ENCODE measurements at places on chromosomes 5 and 9. TPM values are rescaled to one million over a fixed set of nuclear protein-coding genes. Genes with fewer than 3 reads are reported as not detected.

Gene SOX30
- not detected for total RNA-seq

GRCh38 chr9:30078195-30078594, 2306.2 kb upstream of the ACO1 start:
- no peak overlapping the region for H3K4me3 ChIP-seq
- no peak overlapping the region for H3K27ac ChIP-seq
- no peaks in the 10 kb centered on the region for H3K27me3 ChIP-seq

GRCh38 chr5:68333649-68334552, 118.3 kb downstream of the PIK3R1 start:
- no peak overlapping the region for H3K27ac ChIP-seq
- no peak overlapping the region for H3K4me3 ChIP-seq
- no peaks in the 10 kb centered on the region for H3K4me1 ChIP-seq
- DNase-seq: no peak
- H3K36me3 ChIP-seq: no peaks in the 10 kb centered on the region

DNA sequence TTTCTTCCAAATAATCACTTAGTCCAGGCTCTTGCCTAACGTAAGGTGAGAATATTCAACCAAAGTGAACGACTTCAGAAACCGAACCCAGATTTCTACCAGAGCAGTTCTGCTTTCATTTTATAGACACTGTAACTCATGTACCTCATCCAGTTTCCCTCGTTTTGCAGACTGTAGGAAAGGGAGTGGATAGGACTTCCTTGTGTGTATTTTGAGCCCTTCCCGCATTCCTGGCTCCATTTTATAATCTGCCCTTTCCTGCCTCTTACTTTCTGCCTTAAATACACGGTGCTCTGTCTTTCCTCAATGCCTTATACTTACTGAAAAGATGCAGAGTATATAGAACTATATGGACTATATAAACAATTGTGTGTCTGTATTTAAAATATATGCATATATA, 20.8 kb downstream of the MINAR2 start:
- DNase-seq: no peak
- H3K36me3 ChIP-seq: no peaks in the 10 kb centered on the region
- H3K27me3 ChIP-seq: peaks cover 2% of the 10 kb centered on the region

- no peaks in the 10 kb centered on the region for H3K36me3 ChIP-seq
- no peak overlapping the region for H3K4me3 ChIP-seq
These were observed 230.6 kb upstream of the CD180 start for GRCh38 chr5:67426961-67427849.

- DNase-seq: peak; percentile 50
- H3K4me3 ChIP-seq: peak overlapping the region; percentile 89
- H3K36me3 ChIP-seq: peaks cover 3% of the 10 kb centered on the region
These were observed 474 bp downstream of the HMGCR start for GRCh38 chr5:75337366-75338021.

DNA sequence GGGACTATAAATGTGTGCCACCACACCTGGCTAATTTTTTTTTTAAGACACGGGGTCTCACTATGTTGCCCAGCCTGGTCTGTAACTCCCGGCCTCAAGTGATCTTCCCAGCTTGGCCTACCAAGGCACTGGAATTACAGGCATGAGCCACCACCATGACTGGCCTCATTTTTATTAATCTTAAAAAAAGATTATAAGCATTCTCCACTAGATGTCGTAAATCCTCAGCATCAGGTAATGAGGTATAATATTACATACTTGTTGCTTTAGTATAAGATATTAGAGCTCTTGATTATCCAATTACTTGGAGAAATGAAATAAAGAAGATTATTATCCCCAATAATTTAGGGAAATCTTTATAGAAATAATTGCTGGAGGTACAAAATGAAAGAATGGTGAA, 78.2 kb upstream of the HTR1A start:
- no peaks in the 10 kb centered on the region for H3K27me3 ChIP-seq
- no peak overlapping the region for H3K27ac ChIP-seq
- H3K4me1 ChIP-seq: no peaks in the 10 kb centered on the region
- H3K36me3 ChIP-seq: no peaks in the 10 kb centered on the region
- no peak for DNase-seq
- H3K4me3 ChIP-seq: no peak overlapping the region

Gene ADRA1B
- total RNA-seq: not detected

DNA sequence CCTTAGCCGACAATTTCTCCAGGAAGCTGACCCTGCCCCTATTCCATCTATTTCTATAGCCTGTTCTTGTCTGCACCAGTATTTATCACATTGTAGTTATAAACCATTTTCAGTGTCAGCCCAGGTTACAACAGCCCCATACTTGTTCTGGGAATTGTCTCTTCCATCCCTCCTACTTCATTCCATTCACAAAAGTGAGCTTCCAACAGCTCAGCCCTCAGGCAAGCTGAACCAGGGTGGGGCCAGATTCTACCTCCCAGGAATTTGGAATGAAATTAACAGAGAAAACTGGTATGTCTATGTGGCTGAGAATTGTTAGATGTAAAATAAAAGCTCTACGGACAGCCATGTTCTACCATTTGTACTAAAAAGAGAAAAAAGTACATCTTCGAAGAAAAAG, 36.1 kb downstream of the STRBP start:
- DNase-seq: no peak
- no peaks in the 10 kb centered on the region for H3K36me3 ChIP-seq
- H3K4me1 ChIP-seq: peaks cover 6% of the 10 kb centered on the region
- H3K27ac ChIP-seq: no peak overlapping the region

Gene OLFML2A
- not detected for total RNA-seq

- no peak overlapping the region for H3K27ac ChIP-seq
- no peaks in the 10 kb centered on the region for H3K36me3 ChIP-seq
- H3K4me1 ChIP-seq: no peaks in the 10 kb centered on the region
- H3K4me3 ChIP-seq: no peak overlapping the region
- peaks cover 9% of the 10 kb centered on the region for H3K27me3 ChIP-seq
These were observed 14.6 kb upstream of the DAP start for GRCh38 chr5:10775646-10776045.

DNA sequence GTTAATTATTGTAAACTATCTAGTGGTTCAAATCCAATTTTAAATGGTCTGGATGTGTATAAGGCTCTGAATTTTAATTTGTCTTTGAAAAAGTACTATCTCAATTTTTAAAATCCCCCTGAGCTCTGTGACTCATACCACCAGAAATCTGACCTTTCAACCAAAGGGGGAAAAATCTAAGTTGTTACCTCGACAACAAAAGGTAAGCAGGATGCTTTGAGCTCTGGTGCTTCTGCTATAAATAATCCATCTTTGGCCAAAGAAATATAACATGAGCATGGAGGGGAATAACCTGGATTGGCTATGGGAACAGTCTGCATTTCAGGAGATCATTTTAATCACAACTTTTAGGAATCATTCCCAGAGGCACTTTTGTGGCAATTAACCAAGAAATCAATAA, 76.3 kb upstream of the PCSK1 start:
- no peaks in the 10 kb centered on the region for H3K27me3 ChIP-seq
- no peak overlapping the region for H3K27ac ChIP-seq
- no peaks in the 10 kb centered on the region for H3K36me3 ChIP-seq
- DNase-seq: no peak
- no peak overlapping the region for H3K4me3 ChIP-seq

DNA sequence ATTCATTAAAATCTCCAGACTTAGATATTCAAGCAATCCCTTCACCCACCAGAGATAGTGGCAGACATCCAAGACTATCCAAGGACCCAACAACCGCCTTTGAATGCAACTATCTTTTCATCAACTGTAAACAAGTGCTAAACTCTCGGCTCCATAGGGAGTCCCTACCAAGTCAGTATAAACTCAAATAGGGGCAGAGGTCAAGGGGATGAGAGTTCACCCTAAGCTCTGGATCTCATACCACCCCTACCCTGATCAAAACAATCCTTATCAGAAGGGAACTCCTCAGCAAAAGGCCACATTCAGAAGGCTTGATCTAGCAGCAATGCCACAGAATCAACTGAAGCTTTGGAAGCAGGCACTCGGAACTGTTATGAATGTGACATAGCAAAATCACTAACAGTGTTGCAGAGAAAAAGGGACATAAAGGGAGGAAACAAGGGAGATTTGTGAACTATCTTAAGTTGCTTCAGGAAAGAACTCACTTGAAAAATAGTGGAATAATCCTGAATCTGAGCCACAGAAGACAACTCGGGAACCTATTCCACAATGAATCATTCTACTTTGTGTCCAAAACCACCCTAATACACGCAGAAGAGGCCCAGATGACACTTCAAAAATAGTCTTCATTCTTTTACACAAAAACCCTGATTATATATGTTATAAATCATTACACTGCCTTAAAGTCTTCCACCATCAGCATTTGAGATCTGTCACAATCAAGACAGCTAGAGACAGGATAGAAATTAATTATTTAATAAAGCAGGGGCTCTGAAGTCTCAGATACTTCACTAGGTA, 49.8 kb downstream of the NR6A1 start:
- H3K36me3 ChIP-seq: no peaks in the 10 kb centered on the region
- H3K27me3 ChIP-seq: peaks cover 25% of the 10 kb centered on the region
- H3K27ac ChIP-seq: no peak overlapping the region
- no peak for DNase-seq

GRCh38 chr5:55966284-55966683, 28.5 kb downstream of the IL6ST start:
- DNase-seq: no peak
- peaks cover 67% of the 10 kb centered on the region for H3K36me3 ChIP-seq
- H3K27me3 ChIP-seq: no peaks in the 10 kb centered on the region
- H3K4me1 ChIP-seq: peaks cover under 1% of the 10 kb centered on the region
- H3K27ac ChIP-seq: no peak overlapping the region
- H3K4me3 ChIP-seq: no peak overlapping the region

Gene ARHGEF28
- total RNA-seq: not detected

- no peak overlapping the region for H3K4me3 ChIP-seq
- no peaks in the 10 kb centered on the region for H3K36me3 ChIP-seq
- DNase-seq: peak; percentile 25
- H3K4me1 ChIP-seq: no peaks in the 10 kb centered on the region
- no peaks in the 10 kb centered on the region for H3K27me3 ChIP-seq
- H3K27ac ChIP-seq: no peak overlapping the region
These were observed 47.1 kb upstream of the SH3GL2 start for GRCh38 chr9:17531642-17532254.

- H3K4me1 ChIP-seq: peaks cover 66% of the 10 kb centered on the region
- peak; percentile 72 for DNase-seq
- H3K4me3 ChIP-seq: peak overlapping the region; percentile 88
- H3K36me3 ChIP-seq: no peaks in the 10 kb centered on the region
- H3K27ac ChIP-seq: peak overlapping the region; percentile 88
These were observed 1.5 kb downstream of the PRRC2B start for GRCh38 chr9:131395157-131396098.

DNA sequence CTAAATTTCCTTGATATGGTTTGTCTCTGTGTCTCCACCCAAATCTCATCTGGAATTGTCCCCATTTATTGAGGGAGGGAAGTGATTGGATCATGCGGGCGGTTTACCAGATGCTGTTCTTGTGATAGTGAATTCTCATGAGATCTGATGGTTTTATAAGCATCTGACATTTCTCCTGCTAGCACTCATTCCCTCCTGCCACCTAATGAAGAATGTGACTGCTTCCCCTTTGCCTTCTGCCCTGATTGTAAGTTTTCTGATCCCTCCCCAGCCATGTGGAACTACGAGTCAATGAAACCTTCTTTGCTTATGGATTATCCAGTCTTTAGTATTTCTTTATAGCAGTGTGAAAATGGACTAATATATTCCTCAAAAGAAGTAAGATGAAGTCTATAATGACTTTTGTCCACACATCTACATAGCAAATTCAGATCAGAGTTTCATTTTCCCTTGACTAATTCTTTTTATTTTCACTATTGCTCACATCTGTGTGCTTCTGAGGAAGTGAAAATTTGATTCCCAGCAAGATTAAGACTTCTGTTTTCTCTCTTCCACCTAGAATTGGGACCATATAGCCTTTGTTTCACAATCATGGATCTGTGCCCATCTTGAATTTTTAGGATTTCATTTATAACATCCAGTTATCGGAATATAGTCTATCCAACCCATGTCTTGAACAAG, 393.5 kb downstream of the DMAC1 start:
- DNase-seq: peak; percentile 8
- no peaks in the 10 kb centered on the region for H3K27me3 ChIP-seq
- no peaks in the 10 kb centered on the region for H3K4me1 ChIP-seq

DNA sequence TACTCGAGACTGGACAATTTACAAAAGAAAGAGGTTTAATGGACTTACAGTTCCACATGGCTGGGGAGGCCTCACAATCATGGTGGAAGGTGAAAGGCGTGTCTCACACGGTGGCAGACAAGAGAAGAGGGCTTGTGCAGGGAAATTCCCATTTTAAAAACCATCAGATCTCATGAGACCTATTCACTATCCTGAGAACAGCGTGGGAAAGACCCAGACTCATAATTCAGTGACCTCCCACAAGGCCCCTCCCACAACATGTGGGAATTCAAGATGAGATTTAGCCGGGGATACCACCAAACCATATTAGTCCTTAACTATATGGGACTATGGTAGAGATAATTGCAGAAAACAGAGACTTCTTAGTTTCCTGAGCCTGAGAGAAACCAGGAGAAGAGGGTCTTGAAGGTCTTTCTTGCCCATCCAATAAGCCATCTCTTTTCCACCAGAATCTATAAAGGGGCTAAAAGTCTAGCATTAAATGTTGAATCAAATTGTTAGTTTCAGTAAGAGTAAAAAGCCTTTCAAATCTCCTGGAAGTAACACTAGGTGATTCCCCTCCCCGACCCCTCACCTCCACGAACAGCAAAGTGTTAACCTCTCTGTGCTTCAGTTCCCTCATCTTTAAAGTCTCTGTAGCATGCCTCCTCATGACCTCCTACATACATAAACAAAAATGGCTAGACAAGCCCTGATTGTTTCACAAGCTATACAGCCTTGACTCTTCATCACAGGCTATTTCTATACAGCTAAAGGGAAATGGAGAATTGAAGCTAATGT, 259.1 kb downstream of the TMEM167A start:
- H3K4me3 ChIP-seq: no peak overlapping the region
- H3K27me3 ChIP-seq: no peaks in the 10 kb centered on the region
- no peaks in the 10 kb centered on the region for H3K4me1 ChIP-seq
- H3K27ac ChIP-seq: no peak overlapping the region
- no peak for DNase-seq
- H3K36me3 ChIP-seq: no peaks in the 10 kb centered on the region

GRCh38 chr5:20524991-20525529, 537.1 kb upstream of the CDH18 start:
- DNase-seq: no peak
- H3K27ac ChIP-seq: no peak overlapping the region
- H3K36me3 ChIP-seq: no peaks in the 10 kb centered on the region
- no peaks in the 10 kb centered on the region for H3K4me1 ChIP-seq
- no peaks in the 10 kb centered on the region for H3K27me3 ChIP-seq
- H3K4me3 ChIP-seq: no peak overlapping the region

Gene MYOT
- total RNA-seq: not detected

Gene SPINK6
- not detected for total RNA-seq

- no peak for DNase-seq
- no peaks in the 10 kb centered on the region for H3K4me1 ChIP-seq
- H3K36me3 ChIP-seq: peaks cover 90% of the 10 kb centered on the region
- H3K27me3 ChIP-seq: no peaks in the 10 kb centered on the region
These were observed 22.5 kb downstream of the F2RL2 start for GRCh38 chr5:76600716-76601115.

Gene RNF208
- total RNA-seq: 1.2 TPM
